T-helper 17 cell (primary cell): ENCODE measurements at places on chromosomes 13 and 19. TPM values are rescaled to one million over a fixed set of nuclear protein-coding genes. Genes with fewer than 3 reads are reported as not detected.

DNA sequence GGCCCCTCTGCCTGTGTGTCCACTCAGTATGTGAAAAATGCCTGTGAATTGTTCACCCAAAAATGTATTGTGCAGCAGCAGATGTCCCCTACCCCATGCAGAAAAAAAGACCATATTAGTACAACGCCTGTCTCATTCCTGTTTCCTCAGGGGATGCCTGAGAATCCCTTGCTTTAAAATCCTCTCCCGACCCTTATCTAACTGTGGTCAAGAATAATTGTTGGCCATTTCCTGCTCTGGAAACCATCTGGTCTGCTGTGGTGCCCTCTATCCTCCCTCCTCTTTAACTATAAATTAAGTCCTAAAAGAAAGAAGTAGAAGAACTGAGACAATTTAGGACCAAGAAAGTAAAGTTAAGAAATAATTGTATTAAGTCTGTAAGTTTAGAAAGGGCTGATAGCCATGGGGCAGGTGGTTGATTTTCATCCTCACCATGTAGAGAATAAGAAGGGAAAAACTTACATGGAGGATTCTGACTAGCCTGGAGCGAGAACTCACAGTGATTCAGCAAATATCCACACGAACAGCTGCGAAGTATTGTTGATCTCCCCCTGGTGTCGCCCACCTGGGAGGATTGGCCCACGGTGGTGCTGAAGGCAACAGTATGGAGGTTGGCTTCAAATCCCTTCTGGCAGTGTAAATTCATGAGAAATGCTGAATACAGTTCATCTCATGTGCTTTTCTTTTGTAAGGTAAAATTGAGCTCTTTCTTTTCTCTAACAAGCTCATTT is 85.6 kb downstream of the COL4A2 start:
- peaks cover 3% of the 10 kb centered on the region for H3K36me3 ChIP-seq
- no peak overlapping the region for H3K27ac ChIP-seq
- peaks cover 89% of the 10 kb centered on the region for H3K27me3 ChIP-seq
- H3K4me3 ChIP-seq = no peak overlapping the region

DNA sequence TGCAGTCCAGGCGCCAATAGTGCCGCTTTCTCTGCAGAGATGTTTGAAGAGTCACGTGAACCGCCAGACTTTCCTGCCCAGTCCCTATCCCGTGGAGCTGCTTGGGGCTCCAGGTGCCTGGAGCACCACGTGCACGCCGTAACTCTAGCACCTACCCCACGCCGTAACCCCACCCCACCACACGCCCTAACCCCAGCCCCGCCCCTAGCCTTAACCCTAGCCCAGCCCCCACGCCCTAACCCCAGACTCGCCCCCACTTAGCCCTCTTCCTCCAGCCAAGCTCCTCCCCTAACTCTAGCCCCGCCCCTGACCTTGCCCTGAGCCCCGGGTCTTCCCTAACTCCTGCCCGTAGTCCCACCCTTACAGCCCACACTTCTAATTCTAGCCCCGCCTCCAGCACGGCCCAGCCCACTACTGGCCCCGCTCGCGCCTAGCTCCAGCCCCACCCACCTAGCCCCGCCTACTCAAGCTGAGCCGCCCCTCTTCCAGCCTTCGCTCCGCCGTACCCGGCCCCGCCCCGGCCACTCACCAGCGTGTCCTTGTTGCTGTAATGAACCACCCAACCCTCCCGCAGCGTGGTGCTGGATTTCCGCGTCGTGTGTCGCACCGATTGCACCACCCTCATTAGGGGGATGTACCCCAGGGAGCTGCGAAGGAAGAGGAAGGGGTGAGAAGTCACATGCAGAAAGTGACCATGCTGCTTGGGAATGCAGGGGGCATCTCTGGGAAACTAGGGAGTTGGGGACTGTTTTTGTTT is 19.5 kb downstream of the PRKD2 start:
- H3K27me3 ChIP-seq = no peaks in the 10 kb centered on the region
- peaks cover 14% of the 10 kb centered on the region for H3K36me3 ChIP-seq
- no peak overlapping the region for H3K4me3 ChIP-seq

GRCh38 chr19:29290853-29291252 is 77.9 kb upstream of the UQCRFS1 start:
- peaks cover 4% of the 10 kb centered on the region for H3K4me1 ChIP-seq
- H3K36me3 ChIP-seq = peaks cover 2% of the 10 kb centered on the region
- no peak overlapping the region for H3K4me3 ChIP-seq
- H3K27ac ChIP-seq = no peak overlapping the region
- peaks cover 62% of the 10 kb centered on the region for H3K27me3 ChIP-seq

DNA sequence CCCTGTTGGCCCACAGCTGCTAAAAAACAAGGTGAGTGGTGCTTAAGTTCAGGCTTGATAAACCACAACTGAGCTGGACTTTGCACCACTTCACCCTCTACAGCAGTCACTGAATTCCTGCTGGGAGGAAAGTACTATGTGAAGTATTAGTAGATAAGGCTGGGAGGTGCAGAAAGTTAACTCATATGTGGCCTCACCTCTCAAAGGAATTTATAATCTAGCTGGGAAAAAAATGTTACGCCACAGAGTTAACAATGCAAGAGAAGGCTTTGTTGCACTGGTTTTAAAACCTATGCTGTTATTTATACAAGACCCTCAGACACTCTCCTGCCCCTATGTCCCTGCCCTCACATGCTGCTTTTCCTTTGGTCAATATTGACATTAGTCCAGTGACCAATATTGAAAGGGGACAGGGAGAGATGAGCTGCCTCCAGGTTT is 60.9 kb downstream of the LIG4 start:
- peaks cover 35% of the 10 kb centered on the region for H3K27me3 ChIP-seq
- DNase-seq = no peak
- peaks cover 6% of the 10 kb centered on the region for H3K4me1 ChIP-seq
- peaks cover 3% of the 10 kb centered on the region for H3K36me3 ChIP-seq
- no peak overlapping the region for H3K27ac ChIP-seq
- H3K4me3 ChIP-seq = no peak overlapping the region

- peaks cover 55% of the 10 kb centered on the region for H3K4me1 ChIP-seq
- peaks cover 6% of the 10 kb centered on the region for H3K36me3 ChIP-seq
- peak overlapping the region; percentile 97 for H3K27ac ChIP-seq
Observed at GRCh38 chr19:10763828-10764339, 46.0 kb downstream of the DNM2 start.

DNA sequence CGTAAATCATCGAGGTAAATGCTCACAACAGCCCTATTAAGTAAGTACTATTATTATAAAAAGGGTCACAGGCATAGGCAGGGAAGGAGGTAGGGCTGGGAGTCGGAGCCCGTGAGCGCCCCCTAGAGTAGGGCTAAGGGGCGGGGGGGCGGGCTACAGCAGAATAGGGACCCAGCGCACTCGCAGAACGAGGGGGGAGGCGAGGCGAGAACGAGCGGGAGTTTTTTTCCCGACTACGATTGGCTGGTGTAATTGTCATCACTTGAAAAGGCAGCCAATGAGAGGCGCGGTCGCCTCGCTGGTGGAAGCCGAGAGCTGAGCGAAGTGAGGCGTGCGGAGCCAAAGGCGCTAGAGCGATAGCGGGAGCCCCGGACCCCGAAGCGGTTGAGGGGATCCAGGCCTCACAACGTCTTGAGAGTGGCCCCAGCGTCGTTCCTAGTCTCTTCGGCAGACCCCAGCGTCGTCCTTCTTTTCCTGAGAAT is 24.2 kb downstream of the KEAP1 start:
- peak overlapping the region; percentile 84 for H3K27ac ChIP-seq
- peaks cover 7% of the 10 kb centered on the region for H3K4me1 ChIP-seq
- no peaks in the 10 kb centered on the region for H3K36me3 ChIP-seq
- H3K27me3 ChIP-seq = no peaks in the 10 kb centered on the region
- DNase-seq = peak; percentile 88

GRCh38 chr19:34313188-34313587 is 51.8 kb upstream of the GPI start:
- no peak for DNase-seq
- H3K27me3 ChIP-seq = no peaks in the 10 kb centered on the region
- H3K36me3 ChIP-seq = no peaks in the 10 kb centered on the region
- peak overlapping the region; percentile 100 for H3K27ac ChIP-seq

DNA sequence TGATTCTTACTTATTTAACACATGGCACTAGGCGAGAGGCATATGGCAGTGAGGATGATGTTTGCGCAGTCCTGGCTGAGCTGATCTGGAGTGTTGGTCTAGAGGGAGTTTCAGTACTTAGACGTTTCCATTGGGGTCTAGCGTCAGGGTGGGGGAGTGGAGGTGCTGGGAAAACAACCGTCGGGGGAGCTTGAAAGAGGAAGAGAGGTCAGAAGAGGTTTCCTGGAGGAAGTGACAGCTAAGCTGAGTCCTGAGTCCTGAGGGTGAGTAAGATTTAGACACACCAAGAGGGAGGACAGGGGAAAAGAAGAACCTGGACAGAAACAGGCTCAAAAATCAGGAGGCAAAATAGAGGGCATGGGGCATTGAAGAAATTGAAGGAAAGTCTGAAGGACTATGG is 81.4 kb downstream of the ALOX5AP start:
- DNase-seq = no peak
- peak overlapping the region; percentile 54 for H3K27ac ChIP-seq
- H3K27me3 ChIP-seq = peaks cover 36% of the 10 kb centered on the region
- H3K4me1 ChIP-seq = peaks cover 8% of the 10 kb centered on the region
- H3K4me3 ChIP-seq = no peak overlapping the region

- H3K27ac ChIP-seq = no peak overlapping the region
- no peaks in the 10 kb centered on the region for H3K27me3 ChIP-seq
- no peak for DNase-seq
- peaks cover 2% of the 10 kb centered on the region for H3K36me3 ChIP-seq
Observed at GRCh38 chr19:28614634-28615545, 598.1 kb downstream of the UQCRFS1 start.

DNA sequence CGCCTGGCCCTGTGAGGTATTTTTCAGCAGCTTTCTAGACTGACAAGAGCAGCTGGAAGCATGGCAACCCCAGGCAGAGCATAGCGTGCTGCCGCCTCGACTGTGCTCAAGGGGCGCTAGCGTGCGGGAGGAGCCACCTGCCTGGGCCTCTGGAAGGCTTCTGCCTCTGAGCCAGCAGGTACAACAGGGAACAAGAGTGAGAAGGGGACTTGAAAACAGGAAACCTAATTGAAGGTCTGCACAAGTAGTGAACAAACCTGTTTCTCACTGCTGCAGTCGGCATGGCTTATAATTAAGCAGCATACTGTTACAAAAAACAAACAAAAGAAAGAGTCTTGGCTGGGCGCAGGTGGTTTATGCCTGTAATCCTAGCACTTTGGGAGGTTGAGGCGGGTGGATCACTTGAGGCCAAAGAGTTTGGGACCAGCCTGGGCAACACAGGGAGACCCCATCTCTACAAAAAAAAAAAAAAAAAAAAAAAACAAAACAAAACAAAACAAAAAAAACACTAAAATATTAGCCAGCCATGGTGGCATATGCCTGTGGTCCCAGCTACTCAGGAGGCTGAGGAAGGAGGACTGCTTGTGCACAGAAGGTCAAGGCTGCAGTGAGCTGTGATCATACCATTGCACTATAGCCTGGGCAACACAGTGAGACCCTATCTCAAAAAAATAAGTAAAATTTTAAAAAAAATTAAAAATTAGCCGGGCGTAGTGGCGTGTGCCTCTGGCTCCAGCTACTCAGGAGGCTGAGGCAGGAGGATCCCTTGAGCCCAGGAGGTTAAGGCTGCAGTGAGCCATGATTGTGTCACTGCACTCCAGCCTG is 12.6 kb upstream of the GARRE1 start:
- no peak overlapping the region for H3K27ac ChIP-seq
- H3K27me3 ChIP-seq = no peaks in the 10 kb centered on the region
- H3K36me3 ChIP-seq = no peaks in the 10 kb centered on the region

DNA sequence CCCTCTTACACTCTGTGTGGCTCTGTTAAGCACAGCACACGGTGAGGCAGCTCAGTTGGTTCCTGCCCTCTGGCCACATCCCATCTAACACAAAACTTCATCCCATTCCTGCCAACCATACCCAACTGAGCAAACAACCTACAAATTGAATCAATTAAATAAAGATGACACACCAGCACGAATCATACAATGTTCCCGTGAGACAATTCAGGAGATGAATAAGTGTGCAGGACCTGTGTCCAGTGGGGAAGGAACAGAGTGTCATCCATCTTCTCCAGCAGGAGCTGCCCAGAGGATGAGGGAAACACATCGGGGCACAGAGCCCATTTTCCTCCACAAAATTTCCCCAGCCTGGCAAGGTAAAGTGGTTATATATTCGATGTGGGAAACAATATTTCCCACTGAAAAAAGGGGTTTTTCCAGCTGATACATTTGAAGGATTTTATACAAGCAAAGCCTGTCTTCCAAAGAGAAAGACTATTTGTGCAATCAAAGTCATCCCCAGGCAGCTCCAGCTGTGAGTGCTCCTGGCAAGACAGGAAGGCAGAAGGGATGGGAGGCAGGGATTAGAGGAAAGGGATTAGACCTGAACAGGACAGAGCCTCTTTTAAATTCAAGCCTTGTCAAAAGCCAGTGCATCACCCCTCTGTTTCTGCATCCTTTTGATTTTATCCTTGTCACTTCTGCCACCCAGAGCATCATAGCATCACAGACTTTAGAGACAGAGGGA is 240.2 kb downstream of the LHFPL6 start:
- H3K27ac ChIP-seq = no peak overlapping the region
- no peak overlapping the region for H3K4me3 ChIP-seq
- no peak for DNase-seq
- peaks cover 24% of the 10 kb centered on the region for H3K27me3 ChIP-seq

DNA sequence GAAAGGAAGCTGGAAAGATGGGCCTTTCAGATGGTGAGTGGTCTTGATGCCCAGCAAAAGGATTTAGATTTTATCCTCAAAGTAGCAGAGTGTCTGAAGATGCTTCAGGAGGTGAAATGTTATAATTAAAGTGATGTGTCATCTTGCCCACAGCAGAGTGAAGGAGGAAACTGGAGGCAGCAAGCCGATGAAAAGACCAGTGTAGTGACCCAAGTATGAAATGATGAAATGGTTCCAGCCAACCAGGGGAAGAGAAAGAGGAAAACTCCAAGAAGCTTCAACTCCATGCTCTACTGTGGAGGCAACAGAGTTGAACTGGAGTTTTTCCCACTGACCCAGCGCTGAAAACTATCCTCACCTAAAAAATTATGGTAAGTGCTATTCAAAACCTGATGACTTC is 66.7 kb downstream of the FOXO1 start:
- H3K36me3 ChIP-seq = peaks cover 2% of the 10 kb centered on the region
- H3K27me3 ChIP-seq = no peaks in the 10 kb centered on the region
- peaks cover 69% of the 10 kb centered on the region for H3K4me1 ChIP-seq
- no peak for DNase-seq

- H3K27me3 ChIP-seq = no peaks in the 10 kb centered on the region
- H3K4me1 ChIP-seq = peaks cover 2% of the 10 kb centered on the region
- H3K27ac ChIP-seq = peak overlapping the region; percentile 57
- H3K36me3 ChIP-seq = no peaks in the 10 kb centered on the region
- DNase-seq = no peak
Observed at GRCh38 chr19:48372904-48373303, 8.7 kb downstream of the SYNGR4 start.

GRCh38 chr19:14416817-14417231 is 2.3 kb downstream of the DDX39A start:
- DNase-seq = no peak
- H3K36me3 ChIP-seq = peaks cover 6% of the 10 kb centered on the region

Gene CACNA1A
- 0.77 TPM for total RNA-seq

Gene PLIN5
- not detected for total RNA-seq

Gene TICAM1
- total RNA-seq = 29.1 TPM

Gene ZSCAN5C
- total RNA-seq = not detected

Gene COX6B2
- 1.4 TPM for total RNA-seq

Gene OR7D2
- total RNA-seq = not detected

Gene SLC25A41
- not detected for total RNA-seq
